ENCODE measurements at places on chromosomes 5 and 9.

- no peak for DNase-seq
These were observed 27.2 kb upstream of the RXRA start for GRCh38 chr9:134299068-134299467.

GRCh38 chr5:111173476-111173875 lies 50.7 kb upstream of the CAMK4 start:
- no peak for DNase-seq

DNA sequence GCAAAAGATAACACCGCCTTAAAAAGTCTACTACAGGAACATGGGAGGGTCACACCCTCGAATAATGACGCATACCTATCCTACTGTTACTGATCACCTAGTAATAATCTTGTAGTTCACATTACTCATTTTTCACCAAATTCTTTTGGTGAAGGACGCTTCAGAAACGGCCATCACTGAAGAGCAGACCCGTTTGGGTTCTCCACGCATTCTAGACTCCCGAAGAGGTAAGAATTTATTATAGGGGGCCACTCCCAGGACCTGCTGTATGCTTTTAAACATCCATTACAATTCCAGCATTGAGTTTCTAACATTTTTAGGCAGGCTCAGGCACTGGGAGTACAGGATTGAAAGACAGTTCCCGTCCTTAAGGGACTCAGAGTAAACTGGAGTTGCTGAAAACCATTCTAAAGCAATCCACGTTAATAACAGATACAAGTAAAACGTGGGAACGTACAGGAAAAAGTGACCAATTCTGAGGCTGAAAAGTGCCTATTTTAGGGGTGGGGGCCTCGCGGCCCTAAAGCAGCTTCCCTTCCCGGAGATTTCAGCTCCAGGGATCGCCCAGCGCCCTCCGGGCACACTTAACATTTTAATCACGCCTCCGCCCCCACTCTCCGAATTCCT lies at the start of gene FER:
Gene FER (plus strand): TSS at position 124 of the 627 bp plus-strand sequence. CDS start 50,286 bp downstream, outside the sequence.
- peak; percentile 87 for DNase-seq

DNA sequence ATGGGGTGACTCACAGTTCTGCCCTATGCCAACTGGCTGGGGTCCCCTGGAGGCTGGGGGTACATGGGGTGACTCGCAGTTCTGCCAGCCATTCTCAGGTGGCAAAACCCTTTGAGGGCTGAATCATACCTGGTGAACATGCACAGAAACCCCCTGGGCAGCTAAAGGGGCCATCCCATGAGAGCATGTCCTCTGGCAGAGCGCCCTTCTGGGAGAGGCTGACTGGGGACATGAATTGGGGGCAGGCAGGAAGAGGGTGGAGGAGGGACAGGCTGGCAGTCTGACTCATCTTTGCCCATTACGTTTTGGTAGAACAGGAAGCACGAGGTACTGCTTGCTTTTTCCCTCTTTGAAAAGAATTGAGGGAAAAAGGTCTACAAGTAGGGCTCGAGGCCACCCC lies 16.7 kb downstream of the TRAF1 start:
- no peak for DNase-seq

- DNase-seq = peak; percentile 77
These were observed 892 bp upstream of the TNC start for GRCh38 chr9:115118879-115119218.

GRCh38 chr5:90334741-90335140 lies 74.8 kb downstream of the CETN3 start:
- DNase-seq = no peak

GRCh38 chr5:96752341-96753016 lies 55.3 kb downstream of the ERAP1 start:
- DNase-seq = peak; percentile 85

DNA sequence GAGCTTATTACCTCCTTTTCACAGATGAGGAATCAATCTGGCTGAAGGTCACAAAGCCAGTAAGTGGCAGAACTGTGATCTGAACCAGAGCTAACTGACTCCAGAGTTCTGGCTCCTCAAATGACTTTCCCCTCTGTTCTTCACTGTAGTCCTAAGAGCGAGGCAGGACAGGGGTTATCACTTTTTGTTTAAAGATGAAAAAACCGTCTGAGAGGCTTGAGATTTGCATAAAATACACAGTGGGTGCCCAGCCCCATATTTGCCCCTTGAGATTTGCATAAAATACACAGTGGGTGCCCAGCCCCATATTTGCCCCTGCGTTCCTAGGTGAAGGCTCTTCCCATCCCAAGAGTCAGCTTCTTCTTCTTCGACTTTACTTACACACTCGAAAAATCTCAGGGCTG lies 667 bp downstream of the FBXO10 start:
- DNase-seq = peak; percentile 32

DNA sequence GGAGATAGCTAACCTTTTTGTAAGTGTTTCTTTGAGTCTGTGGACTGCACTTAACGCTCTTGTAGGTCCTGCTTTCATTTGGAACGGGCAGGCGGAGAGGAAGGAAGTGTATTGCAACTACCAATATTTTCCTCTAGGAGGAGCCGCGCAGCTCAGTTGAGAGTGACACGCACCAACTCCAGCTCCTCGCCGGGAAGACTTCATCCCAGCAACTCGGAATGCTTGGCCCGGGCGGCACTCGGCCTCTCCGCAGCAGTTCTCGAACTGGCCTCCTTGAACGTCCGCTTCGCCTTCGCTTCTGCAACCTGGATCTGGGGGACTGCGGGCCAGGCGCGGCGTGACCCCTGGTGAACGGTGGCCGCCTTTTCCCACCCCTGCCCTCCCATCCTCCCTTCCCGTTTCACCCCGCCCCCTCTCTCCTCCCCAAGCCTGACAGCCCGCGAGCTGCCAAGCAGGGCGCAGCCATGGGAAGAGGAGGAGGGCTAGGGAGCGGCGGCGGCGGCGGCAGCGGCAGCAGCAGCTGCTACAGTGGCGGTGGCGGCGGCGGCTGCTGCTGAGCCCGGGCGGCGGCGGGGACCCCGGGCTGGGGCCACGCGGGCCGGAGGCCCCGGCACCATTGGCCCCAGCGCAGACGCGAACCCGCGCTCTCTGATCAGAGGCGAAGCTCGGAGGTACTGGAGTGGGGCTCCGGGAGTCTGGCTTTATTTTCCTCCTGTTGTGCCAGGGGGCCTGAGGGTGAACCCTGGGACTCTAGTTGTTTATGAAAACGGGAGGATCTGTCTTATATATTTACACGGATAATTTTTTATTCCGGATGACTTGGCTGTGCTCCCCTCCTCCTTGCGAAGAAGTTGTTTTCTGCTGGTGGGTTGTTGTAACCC lies at the start of gene GHR:
Gene GHR (plus strand): TSS at position 155 of the 881 bp plus-strand sequence. CDS start 142,436 bp downstream, outside the sequence.
- peak; percentile 75 for DNase-seq

Measured in suppressor macrophage treated with lipopolysaccharide for 1 hour (primary cell).